ENCODE measurements at places on chromosomes 2 and 18. TPM values are rescaled to one million over a fixed set of nuclear protein-coding genes. Genes with fewer than 3 reads are reported as not detected.

Gene GALNT13
- total RNA-seq, result not detected

Gene MYOM1
- total RNA-seq, result 3.0 TPM

Gene RTP5
- total RNA-seq, result 1.7 TPM

Gene SDC1
- total RNA-seq, result not detected

Gene CRYGC
- not detected for total RNA-seq

Gene SCN7A
- total RNA-seq, result not detected

Gene OXER1
- 0.41 TPM for total RNA-seq

Gene COL4A4
- 0.31 TPM for total RNA-seq

Gene MAPK4
- total RNA-seq, result not detected

Gene EPC2
- 64.6 TPM for total RNA-seq

Gene LIMS2
- total RNA-seq, result not detected

Gene SLC5A7
- total RNA-seq, result not detected

Gene POTEC
- not detected for total RNA-seq

GRCh38 chr2:124325667-124326440 is 300.8 kb downstream of the CNTNAP5 start:
- DNase-seq, result no peak

- no peak for DNase-seq
These were observed 1540.8 kb upstream of the PIK3C3 start for GRCh38 chr18:40414155-40414754.

- no peak for DNase-seq
These were observed 141.8 kb upstream of the ALKAL2 start for GRCh38 chr2:429575-430254.

DNA sequence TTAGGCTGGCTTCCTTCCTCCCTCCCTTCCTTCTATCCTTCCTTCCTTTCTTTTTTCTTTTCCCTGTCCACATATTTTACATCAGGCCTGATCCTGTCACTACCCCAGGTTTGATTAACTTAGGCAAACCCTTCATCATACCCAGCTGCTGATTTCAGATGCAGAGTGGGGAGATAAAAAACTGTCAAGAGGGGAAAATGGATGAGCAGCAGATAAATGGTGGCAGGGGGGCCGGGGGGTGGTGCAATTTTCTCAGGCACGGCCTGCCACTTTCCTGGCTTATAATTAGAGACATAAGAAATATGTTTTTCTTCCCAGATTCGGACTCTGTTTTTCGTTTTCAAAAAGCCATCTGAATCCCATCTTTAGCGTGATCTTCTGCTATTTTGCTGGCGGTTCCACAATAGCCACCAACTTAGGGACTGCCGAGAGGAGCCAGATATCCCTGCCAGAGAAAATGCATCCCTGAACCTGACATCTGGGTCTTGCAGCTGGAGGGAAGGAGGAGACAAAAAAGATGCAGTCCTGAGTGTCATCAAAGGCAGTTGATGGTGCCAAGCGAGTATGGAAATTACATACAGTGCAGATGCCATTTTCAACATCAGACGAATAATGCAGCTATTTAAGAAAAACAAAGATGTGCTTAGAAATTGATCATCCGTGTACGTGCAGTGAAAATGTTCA is 49.9 kb downstream of the CXCR4 start:
- DNase-seq, result no peak

DNA sequence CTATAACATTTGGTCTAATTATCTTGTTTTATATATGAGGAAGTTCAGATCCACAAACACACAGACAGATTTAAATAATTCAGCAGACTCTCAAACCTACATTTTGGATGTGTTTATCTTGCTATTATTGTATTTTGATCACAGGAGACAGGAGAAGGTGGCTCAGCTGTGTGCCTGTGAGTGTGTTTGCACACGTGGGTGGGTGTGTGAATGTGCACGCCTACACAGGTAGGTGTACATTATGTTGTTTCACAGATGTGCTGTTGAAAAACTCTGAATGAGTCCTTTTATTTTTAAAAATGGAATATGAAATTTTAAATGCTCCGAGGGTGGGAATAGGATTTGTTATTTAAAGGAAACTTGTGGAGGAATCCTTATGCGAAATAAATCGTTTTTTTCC is 183.4 kb downstream of the PRKCE start:
- DNase-seq, result no peak

- no peak for DNase-seq
These were observed 333.2 kb upstream of the UBE2E3 start for GRCh38 chr2:180647221-180647620.

- no peak for DNase-seq
These were observed 128.0 kb upstream of the HNRNPA3 start for GRCh38 chr2:177084607-177085006.

DNA sequence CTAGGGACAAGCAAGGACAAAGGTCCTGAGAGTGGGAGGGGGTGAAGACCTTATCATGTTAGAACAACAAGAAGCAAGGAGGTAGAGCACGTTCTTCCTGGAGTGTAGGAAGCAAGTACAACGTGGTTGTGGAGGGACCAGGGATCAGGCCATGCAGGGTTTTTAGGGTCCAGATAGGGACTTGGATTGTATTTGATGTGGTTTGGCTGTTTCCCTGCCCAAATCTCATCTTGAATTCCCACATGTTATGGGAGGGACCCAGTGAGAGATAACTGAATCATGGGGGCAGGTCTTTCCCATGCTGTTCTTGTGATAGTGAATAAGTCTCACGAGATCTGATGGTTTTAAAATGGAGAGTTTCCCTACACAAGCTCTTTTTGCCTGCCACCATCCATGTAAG is 53.2 kb downstream of the ICA1L start:
- no peak for DNase-seq

- DNase-seq, result no peak
These were observed 70.4 kb downstream of the KCTD1 start for GRCh38 chr18:26477828-26478466.

- DNase-seq, result no peak
These were observed 48.7 kb downstream of the TTC39C start for GRCh38 chr18:24063121-24063731.

DNA sequence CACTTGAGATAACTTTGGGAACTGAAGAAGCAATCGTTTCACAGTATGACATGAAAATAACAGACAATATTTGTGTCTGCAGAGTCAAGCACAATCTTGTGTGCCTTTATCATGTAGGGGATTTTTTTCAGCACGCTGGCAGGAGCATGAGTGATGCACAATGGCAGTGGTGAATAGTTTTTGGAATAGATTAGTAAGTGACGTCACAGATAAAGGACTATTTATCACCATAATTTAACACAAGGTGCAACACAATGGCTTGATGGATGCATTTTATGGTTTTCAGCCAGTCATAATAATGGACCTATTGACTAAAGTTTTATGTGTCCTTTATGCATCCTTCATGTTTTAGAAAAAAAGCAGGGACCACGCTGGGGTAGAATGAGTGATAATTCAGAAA is 559.8 kb upstream of the FANCL start:
- DNase-seq, result no peak

DNA sequence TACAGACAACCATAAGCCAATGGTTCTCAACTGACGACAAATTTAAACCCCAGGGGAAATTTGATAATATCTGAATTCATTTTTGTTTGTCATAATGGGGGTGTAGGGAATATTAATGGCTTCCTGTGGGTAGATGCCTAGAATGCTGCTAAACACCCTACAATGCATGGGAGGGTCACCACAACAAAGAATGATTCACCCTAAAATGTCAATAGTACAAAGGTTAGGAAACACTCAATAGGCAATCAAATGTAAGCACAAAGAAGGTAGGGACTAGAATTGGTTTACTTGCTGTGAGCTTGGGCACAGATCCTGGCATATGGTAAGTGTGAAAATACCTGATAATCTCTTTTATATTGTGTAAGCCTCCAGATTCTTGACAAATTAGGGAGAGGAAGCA is 20.1 kb upstream of the FANCL start:
- no peak for DNase-seq

- no peak for DNase-seq
These were observed 22.3 kb downstream of the CD8A start for GRCh38 chr2:86768189-86768949.

DNA sequence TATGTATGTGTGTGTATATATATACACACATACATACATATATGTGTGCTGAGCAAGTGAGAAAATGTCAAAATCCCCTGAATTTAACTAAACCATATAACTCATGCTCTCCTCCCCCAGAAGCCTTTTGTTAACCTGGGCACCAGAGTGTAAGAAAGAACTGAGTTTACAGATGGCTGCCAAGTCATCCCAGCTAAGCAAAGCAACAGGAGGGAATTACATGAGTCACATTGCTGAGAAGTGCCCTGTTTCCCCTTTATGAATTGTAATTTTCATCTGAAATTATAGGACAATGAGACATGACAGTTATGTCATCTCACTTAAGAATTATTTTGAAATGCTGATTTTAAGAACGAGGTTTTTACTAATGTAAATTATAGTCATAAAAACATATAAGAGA is 29.9 kb downstream of the SCN7A start:
- no peak for DNase-seq

DNA sequence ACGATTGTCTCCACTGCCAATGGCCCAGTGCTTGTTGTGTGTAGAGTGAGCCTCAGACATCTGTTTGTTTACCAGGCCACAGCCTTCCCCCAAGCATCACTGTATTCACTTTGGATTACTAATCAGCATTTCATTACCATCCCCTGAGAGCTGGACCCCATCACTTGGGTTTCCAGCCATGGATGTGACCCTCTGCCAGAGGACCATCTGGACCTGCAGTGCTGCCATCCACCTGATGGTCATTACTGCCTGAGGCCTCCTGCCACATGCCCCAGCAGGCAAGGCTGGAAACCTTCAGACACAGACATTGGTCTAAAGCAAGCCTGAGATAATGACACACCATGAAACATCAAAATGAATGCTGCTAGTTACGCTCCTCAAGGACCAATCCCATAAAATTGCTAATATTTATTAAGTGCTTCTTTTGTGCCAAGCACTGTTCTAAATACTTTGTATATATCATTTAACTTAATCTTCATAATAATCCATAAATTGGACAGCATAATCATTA is 2096.3 kb upstream of the CELF4 start:
- DNase-seq, result no peak

DNA sequence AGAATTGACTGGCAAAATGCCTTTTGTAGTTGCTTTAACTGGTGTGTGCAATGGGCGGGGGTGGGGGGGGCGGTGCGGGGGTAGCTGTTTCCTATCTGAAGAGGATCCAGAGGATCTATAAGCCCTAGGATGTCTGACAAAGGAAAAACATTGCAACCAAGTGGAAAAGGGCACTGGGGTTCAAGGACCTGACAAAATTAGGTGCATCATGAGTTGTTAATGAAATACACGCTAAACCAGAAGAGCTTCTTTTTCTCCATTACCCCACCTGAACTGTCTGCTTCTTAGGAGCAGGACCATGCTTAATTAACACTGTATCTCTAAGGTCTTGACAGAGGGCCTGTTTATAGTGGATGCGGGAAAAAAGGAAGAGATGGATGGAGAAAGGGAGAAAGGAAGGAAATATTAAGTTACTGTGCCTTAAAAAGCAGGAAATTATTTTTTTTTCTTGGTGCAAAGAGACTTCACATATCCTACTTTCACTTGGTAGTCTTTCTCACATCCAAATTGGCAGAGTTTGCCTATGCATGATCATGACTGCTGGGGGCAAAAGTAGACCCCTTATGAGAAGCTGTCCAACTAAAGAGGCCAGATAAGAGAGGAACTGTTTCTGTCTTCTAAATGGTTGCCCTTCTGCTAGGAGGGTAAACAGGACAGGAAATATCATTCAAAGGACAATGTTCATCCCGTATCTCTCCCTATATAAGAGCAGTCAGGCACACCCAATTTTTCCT is 4.6 kb downstream of the RND3 start:
- DNase-seq, result no peak

GRCh38 chr18:59359576-59359952 is 499 bp upstream of the LMAN1 start:
- DNase-seq, result no peak

GRCh38 chr2:75788154-75788553 is 77.4 kb upstream of the GCFC2 start:
- no peak for DNase-seq

- DNase-seq, result no peak
These were observed 90.3 kb upstream of the MAP3K20 start for GRCh38 chr2:172985139-172985892.

DNA sequence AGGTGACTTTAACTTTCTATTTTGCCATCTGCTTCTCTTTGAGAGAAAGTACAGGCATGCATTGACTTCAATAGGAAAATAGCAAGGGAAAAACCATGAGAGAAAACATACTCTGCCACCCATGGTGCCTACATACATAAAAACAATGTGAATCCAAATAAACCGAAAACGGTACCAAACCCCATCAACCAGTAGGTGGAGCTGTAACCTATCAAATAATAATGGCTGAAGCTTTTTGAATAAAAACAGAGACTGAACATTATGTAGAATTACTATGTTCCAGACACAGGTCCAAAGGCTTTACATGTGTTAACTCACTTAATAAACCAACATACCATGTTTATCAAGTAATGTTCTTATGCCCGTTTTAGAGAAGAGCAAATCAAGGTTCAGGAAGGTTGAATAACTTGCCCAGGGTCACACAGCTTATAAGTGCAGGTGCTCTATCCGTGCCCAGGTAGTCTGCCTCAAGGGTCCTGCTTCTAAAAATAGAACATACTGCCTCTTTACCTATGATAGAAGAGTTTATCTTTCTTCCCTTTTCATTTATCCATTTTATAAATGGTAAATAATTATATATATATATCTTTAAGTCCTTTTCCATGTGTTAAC is 293.9 kb upstream of the SYT4 start:
- DNase-seq, result no peak

DNA sequence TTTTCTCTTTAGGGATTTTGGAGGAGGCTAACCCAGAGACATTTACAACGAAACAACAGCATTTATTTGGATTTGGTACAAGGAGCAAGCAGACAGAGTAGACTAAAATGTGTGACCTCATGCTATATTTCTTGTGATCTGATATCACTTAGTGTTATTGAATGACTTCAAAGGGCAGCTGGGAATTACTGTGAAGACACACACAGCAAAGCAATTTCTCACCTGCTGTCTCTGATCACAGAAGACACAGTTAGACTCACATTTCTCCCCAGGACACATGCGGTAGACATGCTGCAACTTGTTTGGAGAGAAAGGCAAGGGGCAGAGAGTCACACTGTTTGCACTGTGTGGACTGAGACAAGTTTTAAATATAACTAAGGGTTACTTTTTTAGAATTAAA is 67.5 kb downstream of the LTBP1 start:
- no peak for DNase-seq

DNA sequence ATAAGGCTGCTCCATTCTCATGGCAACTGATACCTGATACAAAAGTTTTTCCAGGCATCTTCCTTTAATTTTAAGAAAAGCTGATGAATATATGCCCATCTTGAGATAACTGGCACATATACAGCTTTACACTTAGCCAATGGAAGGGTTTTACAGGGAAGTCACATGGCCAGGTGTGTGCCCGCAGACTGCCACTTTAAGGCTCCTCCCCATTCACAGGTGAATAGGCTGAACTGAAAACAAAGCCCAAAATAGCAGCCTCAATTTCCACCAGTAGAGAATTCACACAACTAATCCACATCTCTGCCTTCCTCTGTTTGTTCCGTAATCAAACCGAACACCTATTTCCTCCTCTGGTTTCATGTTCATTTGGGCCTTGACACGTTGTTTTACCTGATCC is 9.8 kb upstream of the ME2 start:
- DNase-seq, result no peak
